ENCODE measurements at places on chromosomes 5 and 9.

GRCh38 chr5:178529080-178529479 lies 61.1 kb downstream of the COL23A1 start:
- DNase-seq: no peak

DNA sequence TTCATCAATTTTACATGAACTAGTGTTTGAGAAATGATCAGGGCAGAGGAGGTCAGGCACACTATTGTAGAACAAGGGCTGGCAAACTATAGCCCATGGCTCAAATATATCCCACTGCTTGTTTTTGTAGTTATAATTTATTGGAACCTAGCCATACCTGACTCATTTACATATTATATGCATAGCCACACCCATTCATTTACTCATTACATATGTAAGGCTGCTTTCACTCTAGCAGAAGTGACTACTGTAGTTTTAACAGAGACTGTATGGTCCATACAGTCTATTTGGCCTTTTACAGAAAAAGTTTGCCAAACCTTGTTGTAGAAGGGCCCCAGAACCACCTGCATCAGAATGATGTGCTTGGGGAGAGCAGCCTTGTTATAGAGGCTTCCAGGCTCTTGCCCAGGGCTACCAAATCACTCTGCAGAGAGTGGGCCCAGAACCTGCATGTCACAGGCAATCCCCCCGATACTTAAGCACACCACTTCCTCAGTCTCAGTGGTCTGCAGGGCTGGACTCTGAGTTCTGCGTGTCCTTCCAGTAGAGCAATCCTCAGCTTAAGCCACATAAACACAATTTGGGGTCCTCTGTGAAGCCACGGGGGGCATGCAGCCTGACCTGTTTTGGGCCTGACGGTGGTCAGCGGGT lies 6.7 kb downstream of the ANKS6 start:
- DNase-seq: no peak

DNA sequence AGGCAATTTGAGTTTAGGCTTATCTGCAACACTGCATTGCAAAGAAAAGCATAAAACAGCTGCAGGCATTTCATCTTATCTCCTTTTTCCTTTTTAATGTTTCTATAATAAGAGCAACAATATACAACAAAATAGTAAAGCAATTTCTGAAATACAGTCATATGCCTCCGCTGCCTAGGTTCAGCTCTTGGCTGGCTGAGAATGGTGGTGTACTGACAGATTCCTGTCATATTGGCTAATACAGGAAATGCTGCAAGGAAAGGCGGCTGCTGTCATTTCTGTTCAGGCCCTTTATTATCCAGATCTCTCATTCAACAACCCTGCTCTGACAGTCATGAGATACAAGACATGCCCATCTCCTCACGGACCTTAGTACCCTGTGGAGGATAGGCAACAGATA lies 677.0 kb downstream of the TAF11L14 start:
- DNase-seq: no peak

DNA sequence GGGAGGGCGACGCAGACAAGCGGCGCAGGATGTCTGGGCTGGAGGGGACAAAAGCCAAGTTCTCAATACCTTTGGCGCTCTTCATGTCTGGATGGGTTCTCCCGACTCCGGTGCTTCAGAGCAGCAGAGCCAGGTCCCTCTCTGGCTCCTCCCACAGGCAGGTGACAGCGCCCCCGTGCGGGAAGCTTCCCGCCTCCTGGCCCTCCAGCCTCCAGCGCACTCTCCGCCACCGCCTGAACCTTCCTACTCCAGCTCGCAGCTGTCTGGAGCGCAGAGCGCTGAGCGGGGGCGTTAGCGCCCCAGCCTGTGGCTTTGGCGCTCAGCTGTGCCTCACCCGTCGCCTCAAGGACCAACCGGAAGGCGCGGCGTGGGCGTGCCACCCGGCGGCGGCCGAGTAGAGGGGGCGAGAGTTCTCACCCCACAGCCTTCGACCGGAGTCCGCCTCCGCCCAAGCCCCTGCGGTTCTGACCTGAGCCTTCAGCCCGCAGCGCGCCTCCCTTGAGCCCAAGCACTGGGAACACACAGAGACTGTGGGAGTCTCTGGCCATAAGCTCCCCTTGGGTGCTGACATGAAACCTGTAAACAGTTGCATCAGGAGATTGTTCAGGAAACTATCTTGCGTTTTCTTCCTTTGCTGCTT lies at the start of gene SLCO4C1:
Gene SLCO4C1, minus strand, starts transcription at position 107 of the 640 bp plus-strand sequence. Its CDS starts 22 bp downstream, at position 85.
- DNase-seq: peak; percentile 89

DNA sequence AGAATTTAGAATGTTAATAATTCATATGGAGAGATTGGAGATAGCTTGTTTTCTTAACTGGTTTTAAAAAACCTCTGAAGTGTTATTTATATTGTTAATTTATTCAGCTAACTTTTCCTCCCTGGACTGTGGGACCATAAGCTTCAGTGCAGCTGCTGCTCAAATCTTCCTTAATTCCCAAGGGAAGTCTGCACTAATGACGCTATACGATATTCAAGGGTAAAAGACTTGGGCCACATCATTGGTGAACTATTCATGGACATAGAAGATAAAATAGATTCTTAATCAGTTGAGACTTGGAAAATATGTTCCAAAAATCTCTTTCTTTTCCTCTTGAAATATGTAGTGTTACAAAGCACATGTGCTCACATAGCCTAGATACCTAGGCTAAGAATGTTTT lies 31.1 kb upstream of the GAS1 start:
- no peak for DNase-seq

DNA sequence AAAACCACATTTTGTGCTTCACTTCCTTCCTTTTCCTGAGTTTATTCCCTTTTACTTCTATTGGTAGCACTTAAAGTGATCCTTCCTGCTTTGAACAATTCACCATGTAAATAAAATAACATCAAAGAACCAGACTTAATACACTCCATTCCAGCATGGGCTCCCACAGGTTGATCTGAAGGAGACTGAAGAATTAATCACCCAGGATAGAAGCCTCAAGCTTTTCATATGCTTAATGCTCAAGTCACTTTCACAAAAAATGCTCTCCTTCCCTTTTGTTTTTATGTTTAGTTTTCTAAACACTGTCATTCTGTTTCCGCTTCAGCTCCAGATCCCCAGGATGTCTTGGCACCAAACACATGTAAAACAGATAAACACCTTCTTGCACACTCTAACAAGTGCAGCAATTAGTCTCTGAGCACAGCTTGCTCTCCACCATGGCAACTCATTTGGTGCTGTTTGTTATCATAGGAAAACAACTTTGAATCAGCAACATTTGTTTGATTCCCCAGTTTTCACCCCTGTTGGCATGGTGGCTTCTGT lies 37.0 kb downstream of the DMRTA1 start:
- DNase-seq: no peak

GRCh38 chr9:131178382-131178781 lies 53.0 kb downstream of the NUP214 start:
- peak; percentile 81 for DNase-seq

GRCh38 chr5:1005249-1005851 lies 3.3 kb upstream of the NKD2 start:
- no peak for DNase-seq

- no peak for DNase-seq
These were observed 582.6 kb downstream of the PSAT1 start for GRCh38 chr9:78879324-78880100.

DNA sequence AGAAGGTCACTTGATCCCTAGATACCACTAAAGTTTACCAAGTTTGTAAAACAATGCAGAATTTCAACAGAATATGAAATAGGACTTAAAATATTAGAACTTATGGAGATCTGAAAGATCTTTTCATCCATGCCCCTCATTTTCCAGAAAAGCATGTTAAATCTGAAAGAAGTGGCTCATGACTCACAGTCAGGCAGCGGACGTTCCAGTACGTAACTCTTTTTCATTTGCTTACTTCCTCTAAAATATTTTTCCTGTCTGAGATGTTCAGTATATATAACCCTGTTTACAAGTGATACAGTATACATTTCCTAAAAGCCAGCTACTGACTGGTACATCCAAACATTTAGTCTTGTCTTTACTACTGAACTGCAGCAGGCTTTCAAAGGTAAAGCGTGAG lies 22.3 kb downstream of the FBXW2 start:
- DNase-seq: no peak

- no peak for DNase-seq
These were observed 37.5 kb upstream of the BOD1 start for GRCh38 chr5:173653822-173654523.

GRCh38 chr9:14207352-14207995 lies 106.5 kb downstream of the NFIB start:
- DNase-seq: no peak

GRCh38 chr5:171032435-171032973 lies 170.7 kb downstream of the RANBP17 start:
- no peak for DNase-seq

DNA sequence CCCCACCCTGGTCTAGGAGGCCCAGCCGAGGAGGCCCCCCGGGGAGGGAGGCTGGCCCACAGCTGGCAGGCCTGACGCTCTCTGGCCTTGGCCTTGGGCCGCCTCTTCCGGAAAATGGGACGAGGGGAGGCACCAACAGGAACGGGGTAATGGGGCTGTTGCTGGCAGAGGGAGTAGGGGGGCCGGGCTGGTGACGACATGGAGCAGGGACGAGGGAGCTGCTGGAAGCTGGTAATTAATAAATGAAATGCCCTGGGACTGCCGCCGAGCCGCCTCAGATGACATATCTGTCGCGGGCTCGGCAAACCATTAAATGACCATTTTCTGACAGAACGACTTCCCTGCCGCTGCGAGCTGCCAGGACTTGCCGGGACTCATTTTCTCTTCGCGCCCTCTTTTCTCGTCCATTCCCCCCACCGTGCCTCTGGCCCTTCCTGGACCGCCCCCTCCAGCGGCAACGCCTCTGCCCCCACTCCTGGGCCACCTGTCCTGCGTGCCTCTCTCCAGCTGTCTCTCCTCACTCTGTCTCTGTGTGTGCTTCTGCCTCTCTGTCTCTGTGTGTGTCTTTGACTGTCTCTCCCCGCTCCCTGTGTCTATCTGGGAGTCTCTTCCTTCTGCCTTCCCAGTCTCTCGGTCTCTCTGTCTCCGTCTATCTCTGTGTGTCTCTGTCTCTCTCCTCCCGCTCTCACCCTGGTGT lies 215.7 kb downstream of the PAX5 start:
- no peak for DNase-seq

GRCh38 chr5:95697781-95698681 lies 15.2 kb upstream of the SPATA9 start:
- no peak for DNase-seq

DNA sequence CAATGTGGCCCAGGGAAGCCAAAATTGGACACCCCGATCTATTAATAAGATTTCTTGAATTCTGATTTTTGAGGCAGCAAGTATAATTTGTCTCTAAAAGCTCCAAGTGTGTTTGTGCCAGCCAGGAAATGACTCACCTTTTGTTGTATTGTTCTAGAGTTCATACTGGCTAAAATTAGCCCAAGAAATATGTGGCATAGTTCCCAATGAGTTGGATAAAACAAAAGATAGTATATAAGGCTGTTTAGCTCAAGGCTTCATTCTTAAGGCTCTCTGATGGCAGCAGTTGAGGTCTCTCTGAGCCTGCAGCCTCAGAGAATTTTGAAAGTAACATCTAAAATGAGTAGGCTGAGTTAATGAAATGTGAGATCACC lies 21.6 kb downstream of the HMGXB3 start:
- no peak for DNase-seq

- no peak for DNase-seq
These were observed 24.9 kb downstream of the TRPM3 start for GRCh38 chr9:71096421-71097108.

DNA sequence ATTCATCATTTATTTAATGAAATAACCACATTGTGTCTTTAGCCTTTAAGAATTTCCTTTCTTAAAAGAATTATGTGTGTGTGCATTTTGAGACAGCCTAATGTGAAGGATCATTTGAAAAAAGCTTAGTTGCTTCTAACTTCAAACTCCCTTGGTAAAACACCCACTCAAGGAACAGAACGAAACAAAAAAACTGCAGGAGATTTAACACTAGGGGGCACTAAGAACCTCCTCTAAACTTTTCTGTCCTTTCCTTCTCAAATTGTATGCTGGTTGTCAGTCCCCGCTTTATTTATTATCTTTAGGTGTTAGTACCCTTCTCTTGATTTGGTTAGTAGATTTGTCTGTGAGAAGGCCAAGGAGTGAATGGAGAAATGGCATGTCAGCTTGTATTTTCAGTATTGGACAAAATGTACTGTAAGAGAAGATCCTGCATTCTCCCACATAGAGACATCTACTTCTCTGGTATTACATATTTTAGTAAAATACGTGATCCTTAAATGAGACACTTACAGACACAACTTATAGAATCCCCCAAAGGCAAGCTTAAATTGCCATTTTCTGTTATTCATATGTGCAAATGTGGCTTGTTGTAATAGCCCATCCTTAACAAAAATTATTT lies 229.7 kb downstream of the MRPS30 start:
- no peak for DNase-seq

GRCh38 chr9:36110434-36110833 lies 26.1 kb upstream of the GLIPR2 start:
- no peak for DNase-seq

GRCh38 chr9:82555431-82556051 lies 507.4 kb downstream of the RASEF start:
- no peak for DNase-seq

DNA sequence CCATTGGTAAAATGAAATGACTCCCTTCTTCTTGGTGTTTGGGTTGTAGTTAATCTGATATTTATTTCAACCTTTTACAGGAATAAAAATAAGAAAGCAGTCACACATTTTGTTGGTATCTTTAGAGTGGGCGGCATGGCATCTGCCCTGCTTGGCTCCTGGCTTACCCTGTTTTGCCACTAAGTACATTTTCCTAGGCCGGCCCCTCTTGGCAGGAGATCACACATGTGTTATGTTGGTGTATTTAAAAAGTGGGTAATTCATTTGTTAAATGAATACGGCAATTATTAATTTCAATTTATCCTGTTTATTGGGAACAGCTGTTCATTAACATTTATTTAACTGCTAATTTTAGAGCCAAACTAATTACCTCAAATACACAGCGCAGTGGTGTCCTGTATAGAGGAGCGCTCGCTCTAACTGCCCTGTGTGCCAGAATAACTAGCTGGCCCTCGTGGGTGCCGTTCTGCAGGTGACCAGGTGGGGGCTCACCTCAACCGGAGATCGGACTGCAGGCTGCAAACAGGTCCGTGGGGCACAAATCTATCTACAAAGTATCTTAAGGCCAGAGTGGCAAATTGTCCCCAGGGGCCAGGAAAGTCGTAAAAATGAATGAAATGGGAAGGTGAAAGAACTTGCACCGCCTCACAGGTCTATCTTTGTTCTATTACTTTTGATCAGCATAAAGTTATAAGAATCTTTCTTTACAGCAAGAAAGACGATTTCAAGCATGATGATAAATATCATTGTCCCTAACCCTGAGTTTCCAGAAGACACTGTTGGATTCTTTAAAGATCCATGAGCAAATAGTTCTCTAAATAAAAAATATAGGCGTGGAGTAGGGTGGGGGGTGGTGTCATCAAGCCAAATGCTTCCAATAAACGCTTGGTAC lies 26.2 kb upstream of the GPR151 start:
- peak; percentile 73 for DNase-seq

GRCh38 chr9:133485531-133486260 lies 6.8 kb upstream of the SLC2A6 start:
- peak; percentile 47 for DNase-seq

- no peak for DNase-seq
These were observed 518 bp upstream of the ZNF300 start for GRCh38 chr5:150905312-150905683.
